Activated naive CD4-positive, alpha-beta T cell treated with anti-CD3 and anti-CD28 coated beads for 36 hours (primary cell): ENCODE measurements at places on chromosomes 11 and 22. TPM values are rescaled to one million over a fixed set of nuclear protein-coding genes. Genes with fewer than 3 reads are reported as not detected.

GRCh38 chr11:134905517-134905916, 493.5 kb upstream of the B3GAT1 start:
- H3K4me1 ChIP-seq = no peaks in the 10 kb centered on the region
- no peaks in the 10 kb centered on the region for H3K36me3 ChIP-seq
- H3K27ac ChIP-seq = no peak overlapping the region
- peaks cover 33% of the 10 kb centered on the region for H3K27me3 ChIP-seq
- H3K4me3 ChIP-seq = no peak overlapping the region

Gene GRM5
- not detected for total RNA-seq

Gene CARD18
- total RNA-seq = not detected

DNA sequence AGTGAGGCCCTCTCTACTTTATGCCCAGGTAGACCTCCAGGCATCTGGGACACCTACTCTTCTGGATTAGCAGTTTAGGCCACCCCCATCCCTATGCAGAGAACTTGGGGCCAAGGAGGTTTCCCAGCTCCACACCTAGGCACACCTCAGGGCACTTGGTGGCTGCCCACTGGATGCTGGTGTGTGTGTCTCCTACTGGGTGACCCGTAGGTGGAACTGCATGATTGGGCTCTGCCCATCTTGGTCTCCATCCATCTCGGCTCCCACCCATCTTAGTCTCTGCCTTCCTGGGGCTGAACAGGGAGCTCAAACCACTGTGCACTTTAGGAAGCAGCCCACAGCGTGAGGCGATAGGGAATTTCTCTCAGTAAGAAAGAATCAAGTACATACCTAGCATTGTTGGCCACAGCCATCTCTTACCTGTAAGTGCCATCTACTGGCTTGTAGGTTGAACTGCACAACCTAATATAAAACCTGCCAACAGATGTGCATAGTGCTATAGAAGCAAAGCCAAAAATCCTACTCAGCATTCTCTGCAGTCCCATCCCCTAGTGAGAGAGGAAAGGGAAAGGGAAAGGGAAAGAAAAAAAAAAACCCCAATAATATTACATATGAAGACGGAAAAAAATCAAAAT, 61.6 kb upstream of the PTPN5 start:
- H3K4me1 ChIP-seq = no peaks in the 10 kb centered on the region
- no peak overlapping the region for H3K27ac ChIP-seq
- H3K36me3 ChIP-seq = no peaks in the 10 kb centered on the region
- no peak for DNase-seq
- H3K4me3 ChIP-seq = no peak overlapping the region

GRCh38 chr11:117232092-117232878, at the start of gene RNF214:
RNF214 (plus strand) TSS chr11:117232671; CDS start chr11:117234273, 1,602 bp downstream.
- H3K27ac ChIP-seq = peak within 1 kb of the TSS; percentile 99
- no peaks in the 10 kb centered on the region for H3K27me3 ChIP-seq
- peaks cover 34% of the 10 kb centered on the region for H3K4me1 ChIP-seq
- peak within 1 kb of the TSS; percentile 99 for H3K4me3 ChIP-seq
- peaks cover 25% of the 10 kb centered on the region for H3K36me3 ChIP-seq
- DNase-seq = peak; percentile 74

DNA sequence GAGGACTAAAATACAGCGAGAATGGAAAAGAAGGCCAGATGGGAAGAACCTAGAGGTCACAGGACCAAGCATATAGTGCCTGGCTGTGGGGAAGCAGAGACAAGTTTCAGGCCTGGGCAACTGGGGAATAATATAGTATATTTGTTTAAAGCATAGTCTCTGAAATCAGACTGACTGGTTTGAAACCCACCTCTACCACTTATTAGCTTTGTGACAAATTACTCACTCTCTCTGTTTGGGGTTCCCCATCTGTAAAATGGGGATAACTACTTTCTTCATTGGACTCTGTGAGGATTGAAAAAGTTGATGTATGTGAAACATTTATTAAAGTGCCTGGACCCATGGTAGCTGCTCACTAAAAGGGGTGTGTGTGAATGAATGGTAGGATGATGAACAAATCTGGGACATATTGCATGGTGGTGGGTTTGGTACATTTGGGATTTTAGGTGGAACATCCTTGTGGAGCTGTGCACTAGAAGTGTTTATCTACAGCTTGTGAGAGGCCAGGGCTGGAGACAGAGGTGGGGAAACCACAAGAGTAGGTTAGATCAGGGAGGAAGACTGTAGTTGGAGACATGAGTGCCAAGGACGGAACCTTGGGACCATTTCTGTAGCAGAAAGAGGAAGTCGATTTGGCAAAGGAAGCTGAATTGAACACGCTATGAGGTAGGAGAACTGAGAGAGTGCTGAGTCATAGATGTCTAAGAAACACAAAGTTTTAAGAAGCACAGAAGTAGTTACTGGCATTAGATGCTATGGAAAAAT, 52.6 kb downstream of the SWAP70 start:
- peaks cover 29% of the 10 kb centered on the region for H3K4me1 ChIP-seq
- H3K36me3 ChIP-seq = peaks cover 3% of the 10 kb centered on the region
- H3K27ac ChIP-seq = peak overlapping the region; percentile 66
- H3K27me3 ChIP-seq = peaks cover 4% of the 10 kb centered on the region
- peak; percentile 41 for DNase-seq
- no peak overlapping the region for H3K4me3 ChIP-seq

Gene MS4A7
- total RNA-seq = not detected

GRCh38 chr22:23697031-23697970, 6.5 kb downstream of the RGL4 start:
- H3K36me3 ChIP-seq = peaks cover 54% of the 10 kb centered on the region
- peaks cover 48% of the 10 kb centered on the region for H3K4me1 ChIP-seq
- peak overlapping the region; percentile 100 for H3K27ac ChIP-seq
- H3K27me3 ChIP-seq = no peaks in the 10 kb centered on the region
- no peak for DNase-seq
- H3K4me3 ChIP-seq = peak overlapping the region; percentile 93
